IPS DF 19.7 (cell line): ENCODE measurements at places on chromosomes 5 and 9.

GRCh38 chr5:174817610-174818009 is 93.2 kb downstream of the MSX2 start:
- no peak for DNase-seq

DNA sequence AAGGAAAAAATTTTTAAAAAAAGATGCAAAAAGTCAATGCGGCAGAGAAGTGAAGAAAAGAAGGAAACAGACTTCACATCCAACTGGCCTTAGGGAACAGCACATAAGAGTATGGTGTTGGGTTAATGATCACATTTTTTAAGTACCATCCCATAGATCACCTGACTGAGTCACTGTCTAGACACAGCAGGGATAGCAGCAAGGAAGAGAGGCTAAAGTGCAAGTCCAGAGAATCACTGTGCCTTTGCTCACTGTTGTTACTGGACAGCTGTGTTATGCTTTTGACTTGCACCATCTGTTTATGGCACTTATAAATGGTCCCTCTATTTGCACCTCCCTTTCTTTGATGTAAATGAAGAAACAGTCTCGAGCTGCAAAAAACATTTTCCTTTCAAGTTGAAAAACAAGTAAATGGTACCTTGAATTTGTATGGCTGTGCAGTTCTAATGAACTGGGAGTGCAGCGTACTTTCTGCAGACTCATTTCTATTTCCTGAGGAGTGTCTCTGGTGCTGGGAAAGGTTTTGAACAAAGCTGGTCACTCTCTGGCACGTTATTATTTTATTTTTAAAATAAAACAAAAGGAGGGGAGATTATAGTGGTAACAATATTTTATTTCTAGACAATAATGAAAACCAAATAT is 84.2 kb downstream of the TRPM6 start:
- no peak for DNase-seq

DNA sequence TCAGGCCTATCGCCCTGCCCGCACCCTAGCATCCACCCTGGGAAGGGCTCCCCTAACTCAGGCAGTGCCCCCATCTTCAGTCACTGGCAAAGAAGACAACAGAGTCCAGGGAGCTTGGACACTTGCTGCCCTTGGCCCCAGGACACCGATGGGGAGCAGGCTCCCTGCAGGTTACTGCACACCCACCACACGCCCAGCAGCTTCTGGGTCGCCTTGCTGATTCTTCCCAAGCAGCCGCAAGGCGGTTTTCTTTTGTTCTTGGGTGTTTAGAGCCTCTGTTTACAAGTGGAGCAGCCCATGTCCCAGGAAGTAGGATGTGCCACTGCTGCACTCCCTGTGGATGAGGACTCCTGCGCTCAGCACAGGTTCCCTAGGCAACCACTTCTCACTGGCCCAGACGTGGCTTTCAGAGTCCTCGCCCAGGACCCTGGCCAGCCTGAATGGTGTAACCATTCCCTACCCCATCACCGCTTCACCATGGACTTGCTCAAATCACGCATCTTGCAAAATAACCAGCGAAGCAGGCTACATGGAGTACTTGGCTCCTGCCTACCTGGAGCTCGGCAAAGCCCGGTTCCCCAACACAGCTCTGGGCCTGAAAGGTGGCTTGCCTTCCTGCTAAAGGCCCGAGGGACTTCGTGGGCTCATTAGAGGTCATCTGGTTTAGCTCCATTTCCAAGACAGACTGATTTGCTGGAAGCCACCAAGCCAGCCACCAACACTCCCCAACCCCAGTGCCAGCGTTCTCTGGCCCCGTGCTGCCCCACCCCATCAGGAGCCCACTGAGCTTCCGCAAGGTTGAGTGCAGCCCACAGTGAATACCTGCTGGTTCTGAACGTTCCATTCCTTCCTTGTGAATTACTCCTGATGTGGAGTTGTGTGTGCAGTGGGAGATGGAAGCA is 60.0 kb downstream of the PSMB7 start:
- DNase-seq, result no peak

- DNase-seq, result no peak
Observed at GRCh38 chr5:116651653-116652052, 77.0 kb upstream of the SEMA6A start.

DNA sequence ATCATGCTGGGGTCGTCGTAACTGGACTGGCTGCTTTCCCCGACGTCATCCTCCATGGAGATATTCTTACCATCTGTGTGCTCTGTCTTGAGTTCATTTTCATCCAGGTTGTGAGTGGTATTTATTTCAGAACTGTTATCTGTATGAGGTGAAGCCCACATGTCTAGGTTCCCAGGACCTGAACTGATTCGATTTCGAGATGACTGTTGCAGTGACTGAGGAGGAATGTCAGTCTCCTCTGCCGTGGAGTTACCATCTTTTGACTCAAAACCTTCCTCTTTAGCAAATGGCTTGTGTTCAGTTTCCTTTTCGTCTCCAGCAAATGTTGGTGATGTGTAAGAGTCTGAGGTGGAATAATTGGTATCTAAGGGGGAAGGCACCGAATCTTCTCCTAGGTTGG is 55.2 kb upstream of the PCA3 start:
- no peak for DNase-seq

DNA sequence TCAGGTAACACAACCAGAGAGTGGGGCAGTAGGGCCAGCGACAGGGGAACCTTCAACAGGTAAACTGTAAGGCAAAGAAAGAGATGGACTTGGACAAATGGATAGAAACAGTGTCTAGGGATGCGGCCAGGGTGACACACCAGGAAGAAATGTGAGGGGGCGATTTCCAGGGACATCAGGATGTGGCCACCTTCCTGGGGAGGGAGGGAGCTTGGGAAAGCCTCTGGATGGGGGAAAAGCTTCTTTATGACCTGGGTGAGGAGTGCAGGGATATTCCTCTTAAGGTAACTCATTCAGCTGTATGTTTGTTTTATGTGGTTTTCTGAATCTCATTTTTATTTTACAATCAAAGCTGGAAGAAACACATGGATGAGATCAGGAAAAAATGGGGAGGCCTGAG is 11.9 kb upstream of the NXNL2 start:
- DNase-seq, result no peak
